ENCODE measurements at places on chromosomes 3 and 15.

DNA sequence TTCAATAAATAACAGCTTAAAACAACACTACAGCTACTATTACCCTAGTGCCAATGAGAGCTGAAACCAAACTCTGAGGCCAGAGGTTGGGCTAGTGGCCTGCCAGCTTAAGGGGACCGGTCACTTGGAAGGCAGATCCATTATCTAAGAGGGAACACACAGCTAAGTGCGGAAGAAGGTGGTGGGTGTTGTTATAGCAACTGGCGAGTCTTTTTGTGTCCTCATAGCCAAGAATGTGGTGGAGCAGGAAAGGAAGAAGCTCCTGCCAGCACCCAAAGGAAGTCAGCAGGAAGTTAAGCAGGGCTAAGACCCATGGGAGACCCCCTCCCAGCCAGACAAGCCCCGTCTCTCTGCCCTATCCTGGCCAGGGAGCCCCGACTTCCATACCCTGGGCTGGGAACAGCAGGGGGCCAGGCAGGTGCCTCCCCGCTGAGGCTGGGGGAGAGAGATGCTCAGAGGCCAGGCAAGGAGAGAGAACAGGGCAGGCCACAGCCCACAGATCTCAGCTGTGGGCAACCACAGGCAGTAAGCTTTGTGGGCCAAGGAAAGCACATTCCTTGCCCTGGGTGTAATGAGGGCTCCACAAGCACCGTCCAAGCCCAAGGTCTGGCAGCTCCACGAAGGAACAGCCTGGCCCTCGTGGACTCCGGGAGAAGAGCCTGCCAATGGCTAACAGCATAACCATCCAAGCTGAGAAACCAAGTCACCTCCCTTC, 34.0 kb upstream of the HRH1 start:
- DNase-seq: no peak

- DNase-seq: no peak
Observed at GRCh38 chr15:68045289-68046265, 8.5 kb upstream of the PIAS1 start.

- DNase-seq: no peak
Observed at GRCh38 chr3:130316169-130316568, 29.3 kb upstream of the COL6A5 start.

GRCh38 chr15:99440551-99441443, 125.0 kb upstream of the MEF2A start:
- DNase-seq: no peak

GRCh38 chr15:81303244-81304225, 20.4 kb downstream of the STARD5 start:
- DNase-seq: no peak

DNA sequence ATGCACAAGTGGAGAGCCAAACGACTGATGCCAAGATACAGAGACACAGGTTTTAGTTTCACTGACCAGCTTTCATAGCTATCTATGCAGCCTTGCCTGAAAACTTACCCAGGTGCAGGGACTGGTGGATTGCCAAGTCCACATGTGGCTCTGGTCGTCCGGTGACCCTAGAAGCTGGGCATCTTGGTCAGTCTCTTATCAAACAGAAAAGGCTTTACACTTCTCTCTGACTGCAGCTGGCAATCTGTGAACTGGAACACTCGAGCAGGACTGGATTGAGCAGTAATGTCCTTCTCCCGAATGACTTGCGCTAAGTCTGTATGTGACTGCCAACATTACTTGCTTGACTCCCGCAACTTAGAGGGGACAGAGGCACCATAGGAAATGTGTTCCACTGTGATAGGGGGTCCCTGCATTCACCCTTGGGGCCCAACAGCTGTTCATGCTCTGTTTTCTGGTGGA, 63.0 kb upstream of the SIAH2 start:
- DNase-seq: no peak

DNA sequence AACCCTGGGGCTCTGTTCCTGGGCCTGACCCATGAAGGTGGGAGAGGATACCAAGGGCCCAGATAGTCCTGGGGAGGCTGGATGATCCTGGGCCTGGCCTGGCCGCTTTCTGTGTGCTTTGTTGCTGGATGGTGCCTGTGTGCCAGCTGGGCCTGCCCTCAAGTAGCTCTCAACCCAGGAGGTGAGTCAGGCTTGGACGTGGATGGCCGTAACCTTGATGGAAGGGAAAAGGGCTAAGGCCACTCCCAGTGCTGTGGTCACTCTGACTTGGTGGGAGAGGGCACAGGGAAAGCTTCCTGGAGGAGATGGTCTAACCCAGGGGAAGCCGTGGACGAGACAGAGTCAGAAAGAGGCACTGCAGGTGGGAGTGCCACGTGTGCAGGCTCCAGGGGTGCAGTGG, 9.4 kb downstream of the TMEM43 start:
- no peak for DNase-seq

- DNase-seq: no peak
Observed at GRCh38 chr15:41900526-41901380, 6.9 kb upstream of the SPTBN5 start.

DNA sequence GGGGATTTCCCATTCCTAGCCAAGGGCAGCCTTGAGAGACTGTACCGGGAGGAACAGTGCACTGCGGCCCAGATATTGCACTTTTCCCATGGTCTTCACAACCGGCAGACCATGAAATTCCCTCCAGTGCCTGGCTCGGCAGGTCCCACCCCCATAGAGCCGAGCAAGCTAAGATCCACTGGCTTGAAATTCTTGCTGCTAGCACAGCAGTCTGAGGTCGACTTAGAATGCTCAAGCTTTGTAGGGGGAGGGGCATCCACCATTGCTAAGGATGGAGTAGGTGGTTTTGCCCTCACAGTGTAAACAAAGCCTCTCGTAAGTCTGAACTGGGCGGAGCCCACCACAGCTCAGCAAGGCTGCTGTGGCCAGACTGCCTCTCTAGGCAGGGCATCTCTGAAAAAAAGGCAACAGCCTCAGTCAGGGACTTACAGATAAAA, 156.3 kb downstream of the FRMD5 start:
- peak; percentile 37 for DNase-seq

DNA sequence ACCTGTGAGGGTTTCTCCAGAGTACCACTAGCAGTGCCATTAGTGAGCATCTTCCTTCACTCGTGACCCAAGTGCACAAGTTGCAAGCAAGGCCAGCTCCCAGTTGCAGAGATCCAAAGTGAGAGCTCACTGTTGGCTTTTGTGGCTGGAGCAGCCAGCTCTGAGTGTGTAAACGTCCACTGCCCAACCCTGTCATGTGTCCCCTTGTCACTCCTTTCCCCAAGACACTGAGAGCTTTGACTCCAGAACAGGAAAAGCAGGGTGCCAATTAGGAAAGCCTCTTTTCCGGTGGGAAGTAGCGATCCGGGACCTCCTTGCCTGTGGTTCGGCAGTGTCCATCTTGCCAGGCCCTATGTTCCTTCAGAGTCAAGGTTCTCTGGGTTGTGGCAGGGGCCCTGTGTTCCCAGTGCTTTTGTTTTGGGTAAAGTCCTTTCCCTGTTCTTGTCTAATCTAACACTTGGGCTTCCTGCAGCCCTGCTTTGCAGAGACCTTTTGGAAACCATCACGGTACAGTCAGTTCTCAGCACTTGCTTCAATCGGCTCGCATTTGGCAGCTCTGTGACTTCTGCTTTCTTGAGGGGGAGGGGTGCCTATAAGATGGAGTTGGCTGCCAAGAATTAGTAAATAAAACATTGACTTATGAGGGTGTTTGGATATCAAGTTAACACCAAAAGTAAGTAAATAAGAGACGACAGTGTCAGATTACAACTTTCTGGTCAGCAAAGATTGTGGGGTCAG, 90.5 kb downstream of the DNASE1L3 start:
- DNase-seq: no peak

DNA sequence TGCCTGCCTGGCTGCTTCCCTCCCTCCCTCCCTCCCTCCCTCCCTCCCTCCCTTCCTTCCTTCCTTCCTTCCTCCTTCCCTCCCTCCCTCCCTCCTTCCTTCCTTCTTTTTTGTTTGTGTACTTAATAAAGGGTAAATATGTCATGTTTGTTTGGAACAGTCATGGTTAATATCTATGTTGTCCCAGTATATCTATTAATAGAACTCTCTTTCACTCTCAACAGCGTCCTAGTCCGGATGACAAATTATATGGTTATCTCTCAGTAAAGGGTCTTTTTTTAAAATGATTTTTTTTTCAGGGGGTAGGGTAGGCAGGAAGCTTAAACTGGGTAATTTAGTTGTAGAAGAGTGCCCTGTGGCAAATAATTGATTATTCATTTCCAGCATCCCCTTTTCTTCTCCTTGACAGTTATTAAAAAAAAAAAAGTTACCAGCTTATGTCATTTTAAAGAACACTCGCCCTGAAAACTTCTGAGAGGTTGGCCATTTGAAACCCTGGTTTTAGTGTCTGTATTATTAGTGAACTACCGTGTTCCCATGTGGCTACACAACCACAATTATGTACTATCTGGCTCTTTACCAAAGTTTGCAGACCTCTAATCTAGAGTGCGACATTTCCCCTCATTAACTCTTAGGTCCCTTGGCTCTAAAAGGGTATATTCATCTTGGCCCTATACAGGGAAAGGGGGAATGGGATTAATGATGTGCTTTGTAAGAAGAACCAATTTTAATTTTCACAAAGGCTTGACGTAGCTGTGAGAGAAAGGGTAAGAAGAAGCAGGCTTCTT, 13.7 kb downstream of the TAGLN3 start:
- DNase-seq: no peak

GRCh38 chr3:89494734-89495133, 387.3 kb downstream of the EPHA3 start:
- no peak for DNase-seq

GRCh38 chr3:135246027-135246426, 451.0 kb downstream of the EPHB1 start:
- DNase-seq: no peak

- no peak for DNase-seq
Observed at GRCh38 chr3:177110386-177110785, 86.9 kb downstream of the TBL1XR1 start.

DNA sequence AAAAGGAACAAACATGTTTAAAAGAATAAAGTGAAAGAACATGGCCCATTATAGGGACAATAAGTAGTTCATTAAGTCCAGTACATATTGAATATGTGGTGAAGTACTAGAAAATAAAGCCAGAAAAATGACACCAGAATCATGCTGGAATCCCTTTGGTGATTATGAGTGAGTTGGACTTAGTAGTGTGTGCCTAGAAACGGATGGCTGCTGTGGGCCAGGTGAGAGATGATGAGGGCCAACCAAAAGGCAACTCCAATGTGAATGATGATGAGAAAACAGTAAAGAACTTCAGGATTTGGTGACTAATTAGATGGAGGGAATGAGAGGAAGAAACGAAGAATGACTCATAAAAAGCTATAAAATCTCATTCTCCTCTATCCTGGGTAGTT, 3.3 kb downstream of the CRYGS start:
- no peak for DNase-seq

GRCh38 chr3:104951426-104951825, 415.3 kb upstream of the ALCAM start:
- no peak for DNase-seq

DNA sequence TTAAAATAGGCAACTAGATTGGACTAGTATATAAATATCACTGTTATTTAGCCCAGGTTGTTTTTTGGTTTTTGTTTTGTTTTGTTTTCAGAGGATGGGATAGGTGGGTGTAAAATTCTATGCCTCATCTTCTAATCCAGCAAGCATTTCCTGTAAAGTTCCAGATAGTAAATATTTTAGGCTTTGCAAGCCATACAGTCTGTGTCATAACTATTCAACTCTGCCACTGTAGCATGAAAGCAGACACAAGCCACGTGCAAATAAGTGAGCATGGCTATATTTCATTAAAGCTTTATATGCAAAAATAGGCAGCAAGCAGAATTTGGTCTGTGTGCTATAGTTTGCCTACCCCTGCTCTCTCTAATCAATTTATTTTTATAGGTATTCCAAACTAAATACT, 657.3 kb upstream of the TGFBR2 start:
- no peak for DNase-seq

DNA sequence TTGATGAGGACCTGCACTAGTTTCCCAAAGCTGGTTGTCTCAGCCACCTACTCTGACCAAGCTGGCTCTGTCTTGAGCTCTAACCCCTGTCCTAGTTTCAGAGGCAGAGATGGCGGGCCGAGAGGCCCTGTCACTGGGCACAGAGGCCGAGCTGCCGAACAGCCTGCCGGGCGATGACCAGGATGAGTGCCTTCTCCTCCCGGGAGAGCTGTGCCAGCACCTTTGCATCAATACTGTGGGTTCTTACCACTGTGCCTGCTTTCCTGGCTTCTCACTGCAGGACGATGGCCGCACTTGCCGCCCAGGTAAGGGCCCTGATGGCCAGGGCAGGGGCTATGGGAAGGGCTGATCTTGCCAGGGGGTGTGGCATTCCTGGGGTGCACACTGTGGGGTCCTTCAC, 69.1 kb downstream of the FBLN2 start:
- no peak for DNase-seq

DNA sequence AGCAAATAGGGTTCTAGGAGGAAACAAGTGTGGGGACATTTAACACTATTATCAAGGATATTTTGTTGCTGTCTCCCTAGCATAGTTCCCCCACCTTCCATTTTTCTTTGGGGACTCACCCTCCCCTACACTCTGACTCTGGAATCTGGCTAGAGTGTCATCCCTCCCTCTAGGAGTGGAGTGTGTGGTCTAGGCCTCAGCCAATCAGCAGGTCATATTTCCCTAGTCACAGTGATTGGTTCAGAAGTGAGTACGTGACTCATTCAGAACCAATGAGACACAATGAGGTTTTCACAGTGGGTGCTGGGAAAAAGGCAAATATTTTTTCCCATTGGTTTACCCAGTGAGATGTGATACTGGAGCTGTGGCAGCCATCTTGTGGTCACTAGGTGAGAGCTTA, 234.4 kb downstream of the SHQ1 start:
- DNase-seq: no peak

GRCh38 chr15:40409366-40409765, 3.8 kb downstream of the IVD start:
- DNase-seq: no peak

GRCh38 chr3:127291611-127292010, 3.8 kb upstream of the PRR20G start:
- no peak for DNase-seq

- no peak for DNase-seq
Observed at GRCh38 chr15:67680641-67681040, 138.1 kb downstream of the MAP2K5 start.

DNA sequence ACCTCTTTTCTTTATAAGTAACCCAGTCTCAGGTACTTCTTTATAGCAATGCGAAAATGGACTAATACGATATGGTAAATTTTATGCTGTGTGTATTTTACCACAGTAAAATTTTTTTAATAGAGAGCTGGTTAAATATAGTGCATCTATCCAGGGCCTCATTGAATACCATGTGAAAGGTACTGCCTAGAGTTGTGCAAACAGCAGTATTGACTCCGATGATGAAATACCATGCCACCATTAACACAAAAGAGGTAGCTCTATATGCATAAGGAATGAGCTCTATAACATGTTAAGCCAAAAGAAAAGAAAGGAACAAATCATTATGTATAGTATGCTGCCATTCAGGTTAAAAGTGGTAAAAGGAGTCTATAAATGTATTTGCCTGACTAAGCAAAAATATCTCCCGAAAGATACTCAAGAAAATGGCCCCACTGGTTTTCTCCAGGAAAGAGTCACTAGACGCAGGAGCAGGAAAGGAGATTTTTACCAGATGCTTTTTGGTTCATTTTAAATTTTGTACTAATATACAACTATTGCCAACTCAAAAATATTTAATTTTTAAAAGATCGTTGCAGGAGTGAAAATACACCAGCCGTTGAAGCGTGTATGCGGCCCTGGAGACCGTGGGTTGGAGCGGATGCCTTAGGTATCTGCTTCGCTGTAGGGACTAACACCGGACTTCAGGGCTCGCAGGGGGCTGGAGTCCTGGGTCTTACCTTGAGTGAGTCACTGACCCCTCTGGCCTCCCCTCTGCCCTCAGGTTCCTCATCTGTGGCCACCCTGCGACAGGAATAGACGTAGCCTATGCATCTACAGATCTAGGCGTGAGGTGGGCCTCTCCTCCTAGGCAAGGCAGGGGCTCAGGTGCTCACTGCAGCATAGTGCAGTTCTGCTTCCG, 120.1 kb downstream of the CHSY1 start:
- no peak for DNase-seq

Data from right kidney (tissue), 9 donors.